ENCODE measurements at places on chromosomes 4 and X.
A peak's percentile ranks its signal among the peaks of the same experiment; 100 is the strongest.

- DNase-seq = no peak
Observed at GRCh38 chrX:15686818-15687685, 22.4 kb upstream of the CLTRN start.

DNA sequence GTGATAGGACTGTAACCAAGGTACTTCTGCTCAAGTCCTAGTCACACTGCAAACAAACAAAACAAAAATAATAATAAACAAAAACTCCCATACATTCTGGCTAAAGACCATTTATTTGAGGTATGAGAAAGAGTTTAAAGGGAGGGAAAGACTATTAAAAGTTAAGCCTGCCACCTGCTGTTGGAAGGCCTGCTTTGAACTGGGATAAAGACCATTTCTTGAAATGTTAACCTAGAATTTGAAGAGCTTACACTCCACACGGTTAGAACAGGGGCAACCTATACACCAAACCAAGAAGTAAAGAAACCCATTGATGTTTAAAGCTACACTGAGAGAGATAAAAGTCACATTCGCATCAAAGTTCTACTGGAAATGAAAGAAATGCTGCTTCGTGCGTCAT is 548.7 kb upstream of the DIPK2B start:
- DNase-seq = no peak

GRCh38 chrX:40996886-40997530 is 88.2 kb upstream of the USP9X start:
- DNase-seq = no peak

DNA sequence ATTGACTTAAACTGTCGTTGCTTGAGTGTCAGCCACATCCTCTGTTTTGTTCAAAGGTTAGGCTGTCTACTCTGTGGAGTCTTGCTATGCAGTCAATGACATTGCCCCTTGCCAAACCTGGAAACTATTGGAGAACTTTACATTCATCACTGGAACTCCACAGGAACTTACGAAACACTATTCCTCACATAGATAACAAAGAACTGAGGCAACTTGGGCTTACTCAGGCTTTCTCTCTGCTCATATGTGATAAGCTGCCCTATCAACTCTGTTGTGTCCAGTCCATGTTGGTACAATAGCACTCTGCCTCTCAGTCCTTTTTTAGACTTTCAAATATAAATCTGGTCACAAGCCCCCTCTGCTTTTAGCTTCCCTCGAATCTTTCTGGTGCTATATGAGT is 9.4 kb downstream of the NPY5R start:
- DNase-seq = no peak

- no peak for DNase-seq
Observed at GRCh38 chr4:64713256-64713840, 304.1 kb upstream of the TECRL start.

- DNase-seq = no peak
Observed at GRCh38 chrX:151268836-151269235, 92.5 kb downstream of the GPR50 start.

GRCh38 chrX:27598312-27598711 is 8.2 kb downstream of the DCAF8L2 start:
- no peak for DNase-seq

- no peak for DNase-seq
Observed at GRCh38 chrX:134647477-134647877, 10.8 kb downstream of the PLAC1 start.

DNA sequence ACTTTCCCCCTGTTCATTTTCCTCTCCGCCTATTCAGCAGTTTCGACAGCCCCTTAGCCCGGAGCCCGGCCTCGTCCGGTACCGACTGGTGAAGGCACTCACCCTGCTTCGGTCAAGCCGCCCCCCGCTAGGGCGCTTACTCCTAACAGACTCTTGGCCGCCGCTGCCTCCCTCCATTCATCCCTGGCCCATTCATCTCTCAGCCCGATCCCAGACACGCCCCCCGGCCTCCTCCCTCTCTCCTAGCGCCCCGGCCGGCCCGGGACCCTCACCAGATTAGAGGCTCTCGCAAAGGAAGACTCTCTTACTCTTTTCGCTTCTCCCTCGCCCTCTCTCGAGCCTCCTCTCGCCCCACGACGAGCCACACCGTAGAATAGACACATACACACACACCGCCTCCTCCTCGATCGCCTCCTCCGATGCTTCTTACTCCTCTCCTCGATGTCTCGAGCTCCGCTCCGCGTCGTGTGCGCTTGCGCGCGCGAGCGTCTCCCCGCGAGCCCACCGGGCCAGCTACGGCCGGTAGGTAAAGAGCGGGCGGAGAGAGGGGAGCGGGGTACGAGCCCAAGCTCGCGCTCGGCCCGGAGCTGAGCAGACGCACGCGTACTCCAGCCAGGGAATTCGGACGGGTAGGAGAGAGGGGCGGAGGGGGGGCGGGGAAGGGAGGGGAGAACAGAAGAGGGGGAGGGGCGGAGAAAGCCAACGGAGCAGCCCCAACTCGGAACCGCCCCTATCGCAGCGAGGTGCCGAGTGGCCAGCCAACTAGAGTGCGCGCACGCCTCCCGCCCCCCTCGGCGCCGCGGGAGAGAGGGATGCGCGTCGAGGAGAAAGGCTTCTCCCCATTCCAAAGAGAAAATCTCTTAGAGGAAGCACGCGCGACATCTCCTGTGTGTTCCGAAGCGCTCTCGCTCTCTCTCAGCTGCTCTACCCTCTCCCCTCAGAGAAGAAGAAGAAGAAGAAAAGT is at the start of gene WNK3:
Gene WNK3, minus strand, starts transcription at position 633 of the 964 bp plus-strand sequence.
- peak; percentile 79 for DNase-seq

DNA sequence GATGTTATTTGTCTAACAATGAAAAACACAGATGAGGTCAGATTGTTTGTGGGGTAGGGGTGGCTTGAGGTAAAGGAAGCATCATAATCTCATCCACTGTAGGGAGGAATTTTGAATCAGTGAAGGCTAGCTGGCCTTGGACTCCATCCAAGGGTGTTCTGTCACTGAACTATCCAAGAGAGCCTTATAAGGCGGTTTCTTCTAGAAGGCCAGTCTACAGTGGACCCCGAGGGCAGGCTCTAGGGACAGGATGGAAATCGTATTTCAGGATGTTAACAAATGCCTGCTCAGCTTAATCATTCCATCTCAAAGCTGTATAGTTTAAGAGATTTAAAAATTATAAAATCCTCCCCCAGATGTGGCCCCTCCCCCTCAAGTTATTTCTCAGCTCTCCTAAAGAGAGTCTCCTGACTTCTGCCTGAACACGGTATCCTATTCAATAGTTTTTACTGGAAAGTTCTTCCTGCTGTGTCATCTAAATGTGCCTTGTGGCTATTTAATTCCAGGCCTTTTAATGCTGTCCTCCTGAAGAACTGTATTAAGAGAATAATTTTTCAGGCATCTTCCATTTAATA is 8.0 kb downstream of the IGFBP7 start:
- DNase-seq = no peak

DNA sequence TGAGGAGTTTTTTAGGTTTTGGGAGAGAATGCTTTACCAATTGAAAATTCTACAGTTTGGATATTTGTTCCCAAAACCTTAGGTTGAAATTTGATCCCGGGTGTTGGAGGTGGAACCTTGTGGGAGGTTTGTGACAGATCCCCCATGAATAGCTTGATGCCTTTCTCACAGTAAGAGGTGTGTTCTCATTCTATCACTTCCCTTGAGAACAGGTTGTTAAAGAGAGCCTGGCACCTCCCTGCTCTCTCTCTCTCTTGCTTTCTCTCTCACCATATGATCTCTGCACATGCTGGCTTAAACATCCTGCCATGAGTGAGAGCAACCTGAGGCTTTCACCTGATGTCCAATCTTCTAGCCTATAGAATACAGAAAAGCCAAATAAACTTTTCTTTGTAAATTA is 1475.5 kb upstream of the AGA start:
- DNase-seq = no peak

DNA sequence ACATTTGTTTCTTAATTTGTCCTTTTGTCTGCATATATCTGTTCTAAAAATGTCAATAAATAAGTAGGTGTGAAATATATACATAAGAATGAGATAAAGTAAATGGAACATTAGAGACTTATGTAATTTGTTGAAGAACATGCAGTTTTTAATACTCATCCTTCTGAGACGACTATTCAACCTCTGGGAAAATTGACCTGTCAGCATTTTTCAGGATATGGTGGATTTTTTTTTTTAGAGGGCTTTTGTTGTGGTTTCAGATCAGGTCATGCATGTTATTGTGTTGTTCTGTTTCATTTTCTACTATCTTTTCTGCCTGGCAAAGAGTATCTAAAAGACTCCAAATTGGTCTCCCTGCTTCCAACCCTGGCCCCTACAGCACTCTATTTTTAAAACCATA is 97.3 kb downstream of the PCDH7 start:
- no peak for DNase-seq

DNA sequence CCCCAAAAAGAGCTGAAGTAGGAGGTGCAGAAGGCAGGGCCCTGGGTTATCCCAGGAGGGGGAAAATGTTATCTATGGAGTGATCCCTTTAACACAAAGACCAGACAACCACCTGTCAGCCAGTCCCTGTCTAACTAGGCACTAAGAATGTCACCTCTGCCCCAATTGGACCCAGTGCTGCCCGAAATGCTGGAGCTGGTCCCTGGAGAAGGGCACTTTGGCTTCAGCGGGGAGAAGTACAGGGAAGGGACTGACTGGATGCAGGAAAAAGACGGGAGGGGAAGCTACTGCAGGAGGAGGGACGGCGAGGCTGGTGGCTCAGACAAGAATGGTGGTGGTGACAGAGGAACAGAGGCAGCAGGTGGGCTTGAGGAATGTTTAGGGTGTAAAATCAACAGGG is 17.3 kb downstream of the PHKA2 start:
- DNase-seq = no peak

DNA sequence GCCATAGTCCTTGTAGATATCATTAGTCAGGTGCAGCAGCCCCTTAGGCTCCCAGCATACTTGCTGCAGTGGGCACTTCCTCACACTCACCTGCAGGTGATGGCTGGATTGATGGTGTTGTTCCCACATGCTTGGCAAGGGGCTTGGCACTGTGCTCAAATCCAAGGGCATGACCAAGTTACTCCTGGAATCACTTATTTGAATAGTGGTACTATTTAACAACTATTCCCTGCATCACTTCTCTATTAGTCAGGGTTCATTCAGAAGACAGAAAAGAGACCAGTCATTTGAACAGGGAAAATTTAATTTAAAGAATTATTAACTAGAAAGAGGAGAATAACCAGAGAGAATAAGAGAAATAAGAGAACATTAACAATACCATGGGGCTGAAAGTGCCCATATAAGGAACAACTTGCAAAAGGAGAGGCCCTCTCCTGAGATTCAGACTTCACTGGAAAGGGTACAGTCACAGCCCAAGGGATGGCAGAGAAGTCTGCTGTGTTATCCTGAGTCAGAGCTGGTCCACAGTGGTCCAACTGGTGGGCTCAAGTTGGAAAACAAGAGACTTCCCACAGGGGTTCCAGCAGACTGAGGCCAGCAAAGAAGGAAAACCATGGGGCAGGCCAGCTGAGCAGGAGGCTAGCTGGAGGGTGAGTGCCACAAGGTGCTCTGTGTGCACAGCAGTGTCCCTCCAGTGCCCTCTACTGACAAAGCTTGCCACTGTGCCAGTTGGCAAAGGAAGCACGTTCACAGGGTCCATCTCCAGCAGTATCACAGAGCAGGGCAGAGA is 9.8 kb downstream of the SPP1 start:
- DNase-seq = peak; percentile 79

- DNase-seq = no peak
Observed at GRCh38 chr4:68132342-68132741, 2.7 kb upstream of the TMPRSS11F start.

DNA sequence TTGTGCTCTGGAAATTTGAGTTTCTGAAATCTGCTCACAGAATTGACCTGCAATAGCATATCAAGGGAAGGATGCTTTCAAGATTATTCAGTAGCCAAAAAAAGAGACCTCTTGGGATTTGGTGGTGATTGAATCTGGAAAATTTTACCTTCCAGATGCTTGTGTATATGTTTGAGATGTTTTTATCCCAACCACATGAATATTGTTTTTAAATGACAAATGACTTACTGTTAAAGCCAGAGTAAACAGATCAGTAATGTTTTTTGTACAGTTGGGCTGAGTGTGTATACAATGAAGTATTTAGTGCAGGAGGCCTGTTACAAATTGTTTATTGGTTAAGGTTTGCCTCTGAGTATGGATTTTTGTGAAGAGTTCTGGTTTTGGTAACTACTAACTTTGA is 126.5 kb downstream of the CBR4 start:
- DNase-seq = no peak
